AG04450 (cell line): ENCODE measurements at places on chromosomes 4 and X. TPM values are rescaled to one million over a fixed set of nuclear protein-coding genes. Genes with fewer than 3 reads are reported as not detected.

Gene NDUFA1
- polyA plus RNA-seq = 160 and 215 TPM in 2 replicates

Gene XAGE2
- polyA plus RNA-seq = not detected in 2 replicates

Gene FGF13
- polyA plus RNA-seq = 0.15 and 0.35 TPM in 2 replicates

Gene ANXA10
- polyA plus RNA-seq = 0.33 and 0.60 TPM in 2 replicates

Gene SERPINA7
- not detected in 2 replicates for polyA plus RNA-seq

Gene DCAF12L1
- not detected in 2 replicates for polyA plus RNA-seq

Gene RNF175
- not detected in 2 replicates for polyA plus RNA-seq

Gene TMEM47
- polyA plus RNA-seq = 62.1 and 92.3 TPM in 2 replicates

Gene IL3RA
- not detected in 2 replicates for polyA plus RNA-seq

Gene IL2RG
- polyA plus RNA-seq = not detected in 2 replicates

Gene MAGEE1
- polyA plus RNA-seq = 0.16 and 0.35 TPM in 2 replicates

Gene TNMD
- polyA plus RNA-seq = not detected in 2 replicates

Gene SFRP2
- not detected in 2 replicates for polyA plus RNA-seq

Gene LRCH2
- polyA plus RNA-seq = 4.4 and 6.1 TPM in 2 replicates

Gene MAP3K15
- 0.35 and 0.38 TPM in 2 replicates for polyA plus RNA-seq

Gene CXorf49
- polyA plus RNA-seq = not detected in 2 replicates

Gene MAGEB3
- not detected in 2 replicates for polyA plus RNA-seq

Gene CT45A7
- polyA plus RNA-seq = not detected in 2 replicates

Gene RASGEF1B
- polyA plus RNA-seq = 0.04 TPM in 1 of 2 replicates, not detected in the other

Gene FAM13A
- polyA plus RNA-seq = 21.3 and 27.6 TPM in 2 replicates

Gene TMPRSS11A
- polyA plus RNA-seq = not detected in 2 replicates

Gene ARR3
- not detected in 2 replicates for polyA plus RNA-seq

Gene MAGEA2B
- polyA plus RNA-seq = not detected in 2 replicates

Gene ADGRG2
- 0.04 TPM in 1 of 2 replicates, not detected in the other for polyA plus RNA-seq

Gene MAGEA10
- not detected in 2 replicates for polyA plus RNA-seq

Gene FAT4
- 15.4 and 18.0 TPM in 2 replicates for polyA plus RNA-seq

Gene KLHL4
- polyA plus RNA-seq = 0.17 and 0.33 TPM in 2 replicates
